ENCODE measurements at places on chromosomes 16 and 17. TPM values are rescaled to one million over a fixed set of nuclear protein-coding genes. Genes with fewer than 3 reads are reported as not detected.

Gene TADA2A
- 31.0 TPM for total RNA-seq

Gene SMIM36
- total RNA-seq: not detected

Gene CIITA
- total RNA-seq: not detected

Gene CRHR1
- total RNA-seq: 0.41 TPM

Gene FOXJ1
- 4.5 TPM for total RNA-seq

Gene MFAP4
- 0.26 TPM for total RNA-seq

Gene CCT6B
- total RNA-seq: 2.5 TPM

Gene NACA2
- not detected for total RNA-seq

Gene LLGL2
- 3.4 TPM for total RNA-seq

Gene KRTAP9-8
- total RNA-seq: not detected

Gene ODAD4
- 4.2 TPM for total RNA-seq

Gene PSMC3IP
- total RNA-seq: 44.6 TPM

Gene NOS2
- 0.91 TPM for total RNA-seq

Gene GP1BA
- total RNA-seq: not detected

Gene TMEM238L
- not detected for total RNA-seq

Gene CTRL
- 2.5 TPM for total RNA-seq

Gene GAST
- total RNA-seq: not detected

Gene SLFN11
- 17.6 TPM for total RNA-seq

Gene PRKCB
- 0.77 TPM for total RNA-seq

Gene KRT36
- not detected for total RNA-seq

Gene FOXF1
- not detected for total RNA-seq

Gene LITAFD
- total RNA-seq: not detected

Gene NPIPA7
- total RNA-seq: 6.6 TPM
